Thoracic aorta endothelial cell (primary cell): ENCODE measurements at places on chromosomes 13 and 19. TPM values are rescaled to one million over a fixed set of nuclear protein-coding genes. Genes with fewer than 3 reads are reported as not detected.

The SLC25A41 gene
- total RNA-seq = 0.27 TPM in 1 of 2 replicates, not detected in the other

The OVOL3 gene
- total RNA-seq = not detected in 2 replicates

The POU2F2 gene
- total RNA-seq = 0.40 and 1.1 TPM in 2 replicates

The KIR2DL1 gene
- not detected in 2 replicates for total RNA-seq

The ZNF737 gene
- total RNA-seq = 9.6 and 12.6 TPM in 2 replicates

The SOX1 gene
- total RNA-seq = not detected in 2 replicates

The ZNF681 gene
- total RNA-seq = 1.1 TPM in 2 replicates

The MCF2L gene
- total RNA-seq = 0.07 TPM in 1 of 2 replicates, not detected in the other

The ALG5 gene
- 33.1 and 37.3 TPM in 2 replicates for total RNA-seq
